Activated CD8-positive, alpha-beta memory T cell treated with anti-CD3 and anti-CD28 coated beads for 24 hours (primary cell): ENCODE measurements at places on chromosomes 16 and 17.
A peak's percentile ranks its signal among the peaks of the same experiment; 100 is the strongest.

DNA sequence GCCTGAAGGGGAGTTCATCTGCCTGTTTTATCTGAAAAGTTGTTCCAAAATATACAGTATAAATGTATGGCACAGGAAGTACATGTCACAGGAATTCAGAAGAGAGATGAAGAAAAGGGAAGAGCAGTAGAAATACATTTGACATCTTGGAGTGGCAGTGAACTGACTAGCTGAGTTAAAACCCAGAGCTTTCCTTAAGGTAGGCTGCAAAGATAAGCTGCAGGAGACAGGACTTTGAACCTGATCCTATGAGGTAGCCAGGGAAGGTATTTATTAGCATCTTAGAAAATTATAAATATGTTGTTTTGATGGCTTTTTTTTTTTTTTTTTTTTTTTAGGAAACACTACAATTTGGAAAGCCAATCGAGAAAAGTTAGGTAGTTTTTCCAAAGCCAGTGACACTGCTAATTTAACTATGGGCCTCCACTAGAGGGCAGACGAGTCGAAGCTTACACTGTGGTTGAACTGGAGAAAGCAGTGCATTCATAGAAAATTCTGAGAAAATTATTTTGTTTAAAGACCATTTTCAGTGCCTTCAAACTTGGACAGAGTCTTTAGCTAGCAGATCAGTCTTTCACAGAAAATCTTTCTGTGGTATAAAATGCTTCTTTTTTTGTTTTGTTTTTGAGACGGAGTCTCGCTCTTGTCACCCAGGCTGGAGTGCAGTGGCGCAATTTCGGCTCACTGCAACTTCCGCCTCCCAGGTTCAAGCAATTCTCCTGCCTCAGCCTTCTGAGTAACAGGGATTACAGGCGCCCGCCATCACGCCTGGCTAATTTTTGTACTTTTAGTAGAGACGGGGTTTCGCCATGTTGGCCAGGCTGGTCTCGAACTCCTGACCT is 122.3 kb downstream of the SSH2 start:
- peak; percentile 79 for DNase-seq

- DNase-seq, result no peak
Observed at GRCh38 chr16:9248162-9248561, 156.7 kb downstream of the HAPSTR1 start.

DNA sequence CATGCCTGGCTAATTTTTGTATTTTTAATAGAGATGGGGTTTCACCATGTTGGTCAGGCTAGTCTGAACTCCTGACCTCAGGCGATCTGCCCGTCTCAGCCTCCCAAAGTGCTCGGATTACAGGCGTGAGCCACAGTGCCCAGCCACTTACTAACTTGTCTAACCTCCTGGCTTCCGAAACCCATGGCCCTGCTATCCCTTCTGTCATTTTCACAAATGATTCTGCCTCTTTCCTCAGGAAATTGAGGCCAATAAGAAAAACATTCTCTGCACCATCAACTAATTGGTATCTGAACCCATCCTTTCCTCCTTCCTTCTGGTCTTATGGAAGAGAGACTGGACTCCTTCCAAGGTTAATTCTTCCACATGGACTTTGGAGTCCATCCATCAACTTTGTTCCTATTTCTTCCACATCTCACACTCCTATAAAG is 27.9 kb upstream of the TNRC6A start:
- no peak for DNase-seq

DNA sequence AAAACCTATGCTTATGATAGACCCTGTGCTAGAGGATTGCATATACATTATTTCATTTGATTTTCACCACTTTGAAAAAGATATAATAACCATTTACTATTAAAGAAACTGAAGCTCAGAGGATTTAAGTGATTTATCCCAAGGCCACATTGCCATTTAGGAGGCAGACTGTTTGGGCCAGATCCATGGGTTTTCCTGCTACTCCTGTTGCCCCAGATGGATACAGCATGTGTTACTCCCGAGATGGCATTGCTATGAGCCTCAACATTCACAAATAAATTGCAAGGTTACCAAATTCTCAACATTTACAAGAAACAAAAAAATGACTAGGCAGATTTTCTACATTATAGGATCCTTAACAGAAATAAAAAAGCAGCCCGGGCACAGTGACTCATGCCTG is 322.1 kb upstream of the SOX9 start:
- DNase-seq, result no peak

DNA sequence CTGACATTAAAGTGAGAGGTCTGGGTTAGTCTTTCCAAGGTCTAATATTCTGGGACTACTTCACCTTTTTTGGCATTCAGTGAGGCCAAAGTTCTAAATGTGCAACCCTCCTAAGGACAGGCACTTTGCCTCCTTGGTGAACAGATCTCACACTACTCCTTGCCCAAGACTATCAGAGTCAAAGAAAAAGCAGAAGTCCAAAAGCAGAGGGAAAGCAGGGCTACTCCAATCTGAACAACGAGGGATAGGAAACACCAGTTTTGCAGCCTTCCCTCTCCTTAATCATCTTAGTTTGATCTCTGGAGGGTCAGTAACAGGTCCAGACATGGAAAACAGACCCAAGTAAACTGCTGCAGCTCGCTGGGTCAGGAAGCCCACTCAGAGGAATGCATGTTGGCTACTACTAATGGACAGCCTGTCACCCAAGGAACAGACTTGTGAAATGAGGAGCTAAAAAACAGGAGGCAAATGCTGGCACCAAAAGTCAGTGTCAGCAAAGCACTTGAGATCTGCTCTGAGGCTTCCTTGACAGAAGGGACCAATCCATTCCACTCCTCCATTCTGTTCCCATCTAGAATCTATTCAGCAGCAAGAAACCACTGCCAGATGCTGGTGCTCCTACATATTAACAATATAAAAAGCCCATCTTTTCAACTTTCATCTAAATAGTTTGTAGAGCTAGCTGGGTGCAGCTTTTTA is 29.9 kb downstream of the DCUN1D3 start:
- DNase-seq, result no peak
